ENCODE measurements at places on chromosomes 2 and 18.
A peak's percentile ranks its signal among the peaks of the same experiment; 100 is the strongest.

GRCh38 chr2:120343433-120344105 lies 2.4 kb upstream of the INHBB start:
- peak; percentile 35 for DNase-seq

DNA sequence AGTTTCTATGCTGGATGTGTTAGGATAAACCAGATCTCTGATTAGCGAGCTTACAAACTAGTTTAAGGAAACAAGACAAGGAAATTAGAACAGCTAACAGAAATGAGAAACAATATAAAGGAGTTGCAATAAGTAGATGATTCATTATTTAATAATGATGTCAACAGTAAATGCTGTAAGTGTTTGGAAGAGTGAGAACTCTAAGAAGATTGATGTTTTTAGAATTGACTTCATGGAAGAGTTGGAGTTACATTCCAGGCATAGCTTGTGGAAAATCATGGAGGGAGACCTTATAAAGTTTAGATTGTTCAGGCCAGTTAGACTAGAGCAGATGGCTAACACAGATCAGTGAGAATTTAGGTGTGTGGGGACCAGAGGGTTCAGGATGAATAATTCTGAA lies 32.6 kb downstream of the PPP1R1C start:
- DNase-seq: no peak

DNA sequence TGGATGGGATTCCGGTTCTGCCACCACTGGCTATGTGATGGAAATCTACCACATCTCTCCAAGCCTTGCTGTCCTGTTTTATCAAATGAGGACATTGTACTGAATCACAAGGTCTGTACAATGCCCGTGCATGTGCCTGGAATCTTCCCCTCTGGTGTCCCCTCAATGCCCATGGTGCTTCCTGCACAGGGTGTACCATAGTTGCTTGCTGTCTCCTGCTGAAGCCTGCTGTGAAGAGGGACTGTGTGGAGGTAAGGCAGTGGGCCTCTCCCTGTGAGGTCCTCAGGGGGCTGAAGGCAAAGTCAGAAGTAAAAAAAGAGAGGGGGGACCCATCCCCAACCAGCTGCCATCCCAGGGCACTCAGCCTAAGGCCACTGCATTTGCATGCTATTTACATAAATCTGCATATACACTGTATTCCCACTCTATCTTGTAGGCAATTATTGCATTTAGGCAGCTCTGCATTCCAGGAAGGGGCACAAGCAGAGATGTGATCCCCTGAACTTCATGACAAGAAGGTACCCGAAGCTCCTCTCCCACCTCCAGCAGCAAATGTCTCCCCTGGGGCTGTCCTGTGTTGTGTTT lies 9.1 kb upstream of the STEAP3 start:
- no peak for DNase-seq

GRCh38 chr2:169438466-169439072 lies 40.7 kb upstream of the BBS5 start:
- DNase-seq: no peak

DNA sequence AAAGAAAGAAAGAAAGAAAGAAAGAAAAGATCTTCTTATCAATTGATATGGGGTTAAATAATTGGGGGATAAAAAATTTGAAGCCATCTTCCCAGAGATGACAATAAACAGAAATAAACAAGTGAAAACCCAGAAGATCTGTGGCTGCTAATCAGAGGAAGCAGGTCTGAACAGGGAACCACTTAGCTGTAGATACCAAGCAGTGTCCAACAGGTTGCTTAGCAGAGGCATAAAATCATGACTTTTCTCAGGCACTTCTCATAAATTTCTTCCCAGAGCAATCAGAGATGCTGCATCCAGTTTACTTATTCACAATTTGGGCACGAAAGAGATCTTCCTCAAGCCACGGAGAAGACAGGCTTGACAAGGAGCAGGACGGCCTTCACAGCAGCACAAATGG lies 5.7 kb upstream of the LPIN1 start:
- no peak for DNase-seq

GRCh38 chr18:53004798-53005197 lies 664.8 kb downstream of the DCC start:
- no peak for DNase-seq

DNA sequence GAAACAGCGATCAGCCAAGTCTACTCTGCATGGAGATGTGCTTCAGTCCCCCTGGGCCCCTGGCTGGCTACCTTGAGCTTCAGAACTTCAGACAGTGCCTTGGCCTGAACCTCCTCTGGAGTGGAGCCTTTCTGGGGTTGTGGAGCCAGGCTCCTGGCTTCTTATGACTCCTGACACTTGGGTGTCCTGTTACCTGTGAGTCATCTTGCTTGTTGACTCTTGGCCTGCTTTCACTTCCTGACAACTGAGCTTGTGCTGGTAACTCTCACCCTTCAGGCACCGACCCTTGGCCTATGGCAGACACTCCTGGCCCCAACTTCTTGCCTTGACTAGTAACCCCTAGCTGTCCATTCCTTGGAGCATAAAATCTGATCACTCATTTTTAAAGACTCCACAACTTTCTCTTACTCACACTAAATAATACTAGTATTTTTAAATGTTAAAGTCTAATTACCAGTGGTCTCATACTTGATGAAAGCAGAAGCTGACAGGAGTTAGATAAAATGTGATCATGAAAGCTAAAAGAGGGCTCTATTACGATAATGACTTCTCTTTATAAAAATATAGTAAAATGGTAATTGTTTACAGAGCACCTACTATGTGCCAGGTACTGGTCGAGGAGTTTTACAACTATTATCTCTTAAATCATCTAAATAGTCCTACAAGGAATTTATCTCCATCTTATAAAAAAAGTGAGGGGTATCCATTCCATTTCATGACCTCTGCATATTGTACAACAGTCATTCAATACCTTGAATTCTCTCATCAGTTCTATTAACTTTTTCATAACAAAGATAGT lies 46.3 kb upstream of the VIT start:
- DNase-seq: peak; percentile 26

DNA sequence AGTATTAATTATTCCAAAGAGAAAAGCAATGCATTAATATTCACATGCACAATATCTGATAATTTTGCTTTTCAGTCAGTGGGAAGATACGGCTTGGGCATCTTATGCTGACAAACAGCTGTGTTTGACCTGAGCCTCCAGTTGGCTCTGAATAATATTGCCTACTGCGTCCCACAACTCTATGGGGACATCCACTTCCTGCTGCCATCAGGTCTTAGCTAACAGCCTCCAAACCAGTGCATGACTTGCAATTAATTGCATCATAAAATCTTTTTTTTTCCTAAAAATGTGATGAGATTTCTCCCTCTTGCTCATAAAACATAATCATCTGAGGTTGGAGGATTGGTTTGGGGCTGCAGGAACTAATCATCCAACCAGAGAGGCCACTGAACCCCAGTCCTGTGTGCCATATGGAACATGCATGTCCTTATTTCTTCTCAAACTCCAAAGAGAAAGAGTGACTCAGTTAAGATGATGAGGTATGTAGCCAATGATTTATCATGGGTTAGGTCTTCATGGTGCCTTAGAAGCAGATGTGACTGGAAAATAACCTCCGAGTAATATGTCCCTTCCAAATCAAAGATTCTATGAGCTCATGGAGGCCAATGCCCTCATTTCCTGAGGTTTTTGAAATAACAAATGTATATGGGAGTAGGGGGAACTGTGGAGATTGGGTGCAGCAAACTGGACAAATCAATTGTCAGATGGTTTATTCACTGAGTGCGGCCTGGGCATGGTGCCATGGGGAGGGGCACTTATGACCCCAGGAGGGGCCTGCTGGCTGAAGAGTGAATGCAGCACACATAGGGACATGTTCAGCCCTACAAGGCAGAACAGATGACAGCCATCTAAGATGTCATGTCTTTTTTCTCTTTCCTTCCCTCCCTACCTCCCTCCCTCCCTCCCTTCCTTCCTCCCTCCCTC lies 39.4 kb downstream of the EDAR start:
- DNase-seq: no peak

GRCh38 chr2:136441979-136442714 lies 323.2 kb upstream of the THSD7B start:
- no peak for DNase-seq

DNA sequence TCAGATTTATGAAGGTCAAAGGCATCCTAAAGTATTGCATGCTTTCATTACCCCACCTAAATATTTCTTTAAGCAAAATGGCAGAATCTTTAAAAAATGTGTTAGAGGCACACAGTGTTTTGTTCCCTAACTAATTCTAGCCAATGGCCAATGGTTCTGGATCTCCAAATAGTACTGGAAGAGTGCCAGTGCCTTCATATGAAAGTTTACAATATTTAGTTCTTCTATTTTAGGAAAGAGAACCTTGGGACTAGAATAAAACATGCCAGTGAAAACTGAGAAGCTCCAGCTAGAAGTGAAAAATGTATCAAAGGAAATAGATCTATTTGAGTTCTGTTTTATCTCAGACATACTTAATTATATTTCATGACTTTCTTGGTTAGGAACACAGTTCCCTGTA lies 37.1 kb downstream of the TACR1 start:
- DNase-seq: no peak
